Esophagus squamous epithelium (tissue), 5 donors: ENCODE measurements at places on chromosomes 1 and 21. TPM values are rescaled to one million over a fixed set of nuclear protein-coding genes. Genes with fewer than 3 reads are reported as not detected.

- no peak overlapping the region for H3K4me3 ChIP-seq
- peaks cover 10% of the 10 kb centered on the region for H3K4me1 ChIP-seq
- H3K27ac ChIP-seq: no peak overlapping the region
- no peaks in the 10 kb centered on the region for H3K27me3 ChIP-seq
- no peak for DNase-seq
Measured at GRCh38 chr1:207745839-207746767, 5.8 kb upstream of the CD46 start.

DNA sequence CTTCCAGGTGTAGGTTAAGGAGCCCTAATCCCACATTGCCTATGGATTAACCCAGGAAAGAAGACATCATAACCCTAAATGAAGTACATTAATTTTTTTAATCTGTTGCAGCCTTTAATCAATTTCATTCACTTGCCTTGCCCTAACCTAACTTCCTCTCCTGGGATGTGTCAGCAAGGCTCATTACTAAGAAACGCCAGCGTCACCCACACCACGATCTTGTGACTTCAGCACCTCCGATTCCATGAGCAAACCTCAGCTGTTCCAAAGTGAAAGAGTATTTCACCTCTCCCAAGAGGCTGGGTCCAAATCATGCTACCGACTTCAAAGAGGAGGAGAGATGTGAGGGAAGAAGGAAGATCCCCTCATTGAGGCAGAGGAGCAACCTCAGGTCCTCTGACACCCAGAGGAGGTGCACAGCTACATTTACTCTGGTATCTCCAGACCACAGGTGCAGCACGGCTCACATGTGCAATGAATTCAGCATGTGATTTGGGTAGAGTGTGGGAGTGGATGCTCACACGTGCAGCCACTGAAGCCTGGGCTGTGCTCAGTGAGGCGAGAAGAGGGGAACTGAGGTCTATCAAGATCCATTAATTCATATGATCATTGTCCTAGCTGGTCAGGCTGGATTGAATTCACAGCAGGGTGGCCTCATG, 134.1 kb downstream of the SLC30A10 start:
- no peaks in the 10 kb centered on the region for H3K36me3 ChIP-seq
- H3K27ac ChIP-seq: no peak overlapping the region
- H3K4me3 ChIP-seq: no peak overlapping the region
- no peak for DNase-seq
- peaks cover 9% of the 10 kb centered on the region for H3K4me1 ChIP-seq
- H3K27me3 ChIP-seq: no peaks in the 10 kb centered on the region

DNA sequence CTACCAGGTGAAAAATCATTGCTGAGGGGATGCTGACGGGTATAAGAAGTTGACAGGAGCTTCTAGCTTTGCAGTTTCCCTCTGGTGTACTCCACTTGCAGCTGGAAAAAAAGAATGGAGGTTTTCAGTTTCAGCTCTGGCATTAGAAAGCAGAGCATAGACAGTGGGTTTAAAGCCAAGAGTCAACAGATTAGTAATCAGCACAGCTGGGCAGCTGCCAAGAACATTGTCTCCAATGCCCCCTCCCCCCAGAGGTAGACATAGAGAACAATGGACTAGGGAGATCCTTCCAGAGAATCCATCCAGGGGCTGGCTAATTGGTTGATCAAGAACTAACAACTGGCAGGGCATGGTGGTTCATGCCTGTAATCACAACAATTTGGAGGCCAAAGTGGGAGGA, 10.1 kb upstream of the ZBTB8B start:
- DNase-seq: no peak
- no peak overlapping the region for H3K4me3 ChIP-seq
- no peak overlapping the region for H3K27ac ChIP-seq
- H3K4me1 ChIP-seq: no peaks in the 10 kb centered on the region
- H3K27me3 ChIP-seq: no peaks in the 10 kb centered on the region

DNA sequence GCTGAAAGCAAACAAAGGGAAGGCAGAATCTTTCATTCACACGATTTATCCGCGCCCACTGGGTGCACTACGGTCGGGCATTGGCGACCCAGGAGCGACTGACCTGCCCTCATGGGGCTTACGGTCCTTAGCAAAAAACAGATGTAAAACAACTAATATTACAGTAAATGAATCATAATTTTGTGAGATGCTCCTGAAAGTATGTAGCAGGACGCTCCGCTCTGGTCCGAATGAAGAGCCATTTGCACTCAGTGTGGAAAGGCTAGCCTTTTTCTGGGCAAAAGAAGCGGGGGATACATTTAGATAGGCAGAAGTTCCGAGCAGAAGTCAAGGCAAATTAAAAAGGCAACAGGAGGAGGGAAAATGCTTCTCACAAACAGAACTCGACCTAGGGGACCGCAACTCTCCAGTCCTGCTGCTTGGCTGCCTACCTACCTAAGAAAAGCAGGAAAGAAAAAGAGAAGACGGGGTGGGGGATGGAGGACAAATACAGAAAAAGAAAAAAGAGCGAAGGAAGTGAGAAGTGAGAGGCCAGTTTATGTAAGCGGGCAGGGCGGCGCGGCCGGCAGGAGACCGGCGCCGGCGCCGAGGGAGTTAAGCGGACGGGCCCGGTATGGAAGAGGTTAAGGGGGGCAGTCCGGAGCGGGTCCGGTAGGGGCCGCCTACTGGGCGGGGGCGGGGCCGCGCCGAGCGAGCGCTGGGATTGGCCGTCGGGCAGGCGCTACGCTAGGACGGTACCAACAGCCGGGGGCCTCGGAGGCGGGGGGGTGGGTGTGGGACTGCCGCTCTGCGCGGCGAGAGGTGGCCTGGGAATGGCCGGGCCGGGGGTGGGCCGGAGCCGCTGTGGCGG, at the start of gene FAM20B:
Gene FAM20B (plus strand): TSS at position 770 of the 850 bp plus-strand sequence. CDS start 17,954 bp downstream, outside the sequence.
- H3K4me1 ChIP-seq: peaks cover 14% of the 10 kb centered on the region
- H3K36me3 ChIP-seq: no peaks in the 10 kb centered on the region
- peak within 1 kb of the TSS; percentile 72 for H3K4me3 ChIP-seq
- DNase-seq: peak; percentile 68

DNA sequence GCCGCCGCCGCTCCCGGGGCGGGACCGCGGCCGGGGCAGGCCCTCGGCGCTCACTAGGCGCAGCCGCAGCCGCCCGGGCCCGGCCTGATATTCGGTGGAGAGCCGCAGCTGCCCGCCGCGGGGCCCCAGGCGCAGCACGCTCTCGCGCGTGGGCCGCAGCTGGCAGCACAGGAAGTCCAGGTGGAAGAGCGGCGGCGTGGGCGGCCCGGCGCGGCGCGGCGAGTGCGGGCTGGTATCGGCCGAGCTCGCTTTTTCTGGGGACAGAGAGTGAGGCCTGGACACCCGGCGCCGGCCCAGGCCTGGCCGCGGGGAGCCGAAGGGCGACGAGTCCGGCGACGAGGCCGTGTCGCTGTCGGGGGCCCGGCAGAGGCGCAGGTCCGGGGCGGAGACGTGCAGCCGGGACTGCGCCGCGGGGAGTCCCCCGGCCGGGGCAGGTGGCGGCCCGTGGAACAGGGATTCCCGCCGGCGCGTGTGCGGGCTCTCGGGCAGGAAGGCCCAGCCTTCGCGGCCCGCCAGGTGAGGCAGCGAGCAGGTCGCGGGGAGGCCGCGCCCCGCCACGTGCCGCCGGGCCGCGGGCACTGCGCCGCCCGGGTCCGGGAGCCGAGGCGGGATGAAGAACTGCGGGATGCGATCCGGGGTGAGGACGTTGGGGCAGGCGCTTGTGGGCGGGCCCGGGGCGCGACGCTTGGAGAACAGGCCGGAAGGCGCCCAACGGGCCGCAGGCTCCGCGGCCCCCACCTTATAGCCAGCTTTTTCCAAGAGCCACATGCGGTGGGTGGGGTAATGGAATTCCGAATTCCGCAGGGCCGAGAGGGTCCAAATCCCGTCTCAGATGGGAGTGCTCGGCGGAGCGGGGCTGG, 1.2 kb downstream of the C2CD4D start:
- no peak for DNase-seq
- H3K4me3 ChIP-seq: peak overlapping the region; percentile 32
- no peak overlapping the region for H3K27ac ChIP-seq
- peaks cover 12% of the 10 kb centered on the region for H3K4me1 ChIP-seq
- H3K27me3 ChIP-seq: no peaks in the 10 kb centered on the region

GRCh38 chr1:25723250-25723880, 76.6 kb upstream of the SELENON start:
- no peak for DNase-seq
- H3K4me1 ChIP-seq: peaks cover 18% of the 10 kb centered on the region
- peak overlapping the region; percentile 48 for H3K27ac ChIP-seq
- no peak overlapping the region for H3K4me3 ChIP-seq
- no peaks in the 10 kb centered on the region for H3K27me3 ChIP-seq

DNA sequence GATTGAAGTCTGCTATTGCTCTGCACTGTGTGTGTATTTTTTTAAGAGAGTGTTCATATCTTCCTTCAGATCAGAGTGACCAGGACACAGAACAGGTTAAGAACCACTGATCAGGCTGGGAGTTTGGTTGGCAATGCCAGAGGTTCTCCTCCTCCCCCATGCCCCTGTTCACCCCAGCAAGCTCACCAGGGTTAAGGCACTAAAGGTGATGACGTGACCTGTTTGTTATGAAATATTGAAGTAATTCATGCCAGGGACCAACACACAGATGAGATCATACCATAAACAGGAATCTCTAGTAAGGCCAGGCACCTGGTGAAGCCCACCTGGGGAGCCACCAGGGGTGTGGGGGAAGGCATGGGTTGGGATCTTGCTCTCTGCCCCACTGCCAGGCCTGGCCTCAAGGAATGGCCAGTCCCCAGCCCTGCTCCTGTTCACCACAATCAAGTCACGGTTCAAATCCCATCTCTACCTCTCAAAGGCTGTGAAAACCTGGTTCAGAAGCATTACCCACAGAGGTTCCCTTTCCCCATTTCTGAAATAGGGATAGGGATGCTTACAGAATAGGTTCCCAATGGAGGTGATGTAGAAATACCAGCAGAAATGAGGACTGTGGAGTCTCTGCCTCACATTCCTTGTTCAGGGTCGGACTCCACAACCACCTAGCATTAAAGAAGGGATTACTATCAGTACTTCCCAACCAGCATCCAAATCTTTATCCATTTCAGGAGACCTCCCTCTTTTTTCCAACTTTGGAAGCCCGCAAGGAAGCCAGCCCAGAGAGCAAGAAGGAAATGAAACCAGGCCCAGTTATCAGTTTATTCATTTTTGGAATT, 2.4 kb downstream of the ID3 start:
- peaks cover 32% of the 10 kb centered on the region for H3K4me1 ChIP-seq
- DNase-seq: no peak
- no peaks in the 10 kb centered on the region for H3K27me3 ChIP-seq
- H3K36me3 ChIP-seq: no peaks in the 10 kb centered on the region

GRCh38 chr1:5273280-5274003, 619.0 kb downstream of the AJAP1 start:
- H3K27me3 ChIP-seq: peaks cover 95% of the 10 kb centered on the region
- no peak overlapping the region for H3K4me3 ChIP-seq
- H3K27ac ChIP-seq: no peak overlapping the region
- DNase-seq: no peak
- no peaks in the 10 kb centered on the region for H3K4me1 ChIP-seq

DNA sequence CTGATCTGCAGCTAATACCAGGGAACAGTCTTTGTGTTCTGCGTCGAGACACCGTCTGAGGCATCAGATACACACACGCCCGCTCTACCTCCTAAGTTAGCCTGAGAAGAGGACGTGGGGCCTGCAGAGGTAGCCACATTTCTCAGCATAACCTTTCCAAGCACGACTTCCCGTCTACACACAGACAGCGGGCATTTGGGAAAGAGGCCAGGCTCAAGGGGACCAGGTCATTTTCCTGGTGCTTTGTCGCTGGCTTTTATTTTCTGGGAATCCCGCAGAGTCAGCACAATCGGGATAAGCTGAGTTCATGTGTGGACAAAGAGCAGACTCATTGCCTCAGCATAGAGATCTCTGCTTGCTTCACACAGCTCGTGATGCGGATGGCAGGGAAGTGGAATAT, 72.5 kb upstream of the SMYD2 start:
- H3K4me3 ChIP-seq: no peak overlapping the region
- H3K36me3 ChIP-seq: no peaks in the 10 kb centered on the region
- no peak overlapping the region for H3K27ac ChIP-seq
- no peak for DNase-seq
- no peaks in the 10 kb centered on the region for H3K27me3 ChIP-seq
- no peaks in the 10 kb centered on the region for H3K4me1 ChIP-seq

DNA sequence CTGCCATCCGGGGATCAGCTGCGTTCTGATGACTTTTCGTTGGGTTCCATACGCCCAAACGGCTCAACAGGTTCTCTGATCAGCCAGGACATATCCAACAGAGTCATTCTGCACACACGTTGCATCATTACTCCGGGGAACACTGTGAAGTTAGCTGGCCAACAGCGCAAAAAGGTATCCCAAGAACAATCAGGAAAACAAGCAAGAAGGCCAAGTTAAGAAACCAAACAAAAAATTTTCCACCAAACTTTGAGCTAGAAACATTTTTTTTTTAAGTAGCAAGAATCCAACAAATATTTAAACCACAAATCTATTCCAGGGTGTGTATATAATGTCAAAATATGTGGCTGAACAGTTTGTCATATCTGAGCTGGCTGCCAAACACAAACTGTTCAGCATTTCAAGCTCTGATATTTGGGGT, 29.2 kb downstream of the NID1 start:
- no peaks in the 10 kb centered on the region for H3K36me3 ChIP-seq
- no peak overlapping the region for H3K27ac ChIP-seq
- H3K27me3 ChIP-seq: no peaks in the 10 kb centered on the region

GRCh38 chr21:41699311-41699710, 67.5 kb downstream of the RIPK4 start:
- DNase-seq: no peak
- H3K36me3 ChIP-seq: no peaks in the 10 kb centered on the region
- H3K4me1 ChIP-seq: no peaks in the 10 kb centered on the region

UFC1 gene
- total RNA-seq: 78.6 TPM

FAM72B gene
- total RNA-seq: 3.9 TPM

RGL1 gene
- total RNA-seq: 2.3 TPM

MR1 gene
- 17.0 TPM for total RNA-seq

RXFP4 gene
- total RNA-seq: not detected

SMIM11 gene
- total RNA-seq: 0.49 TPM
